Kasumi-1 (cell line): ENCODE measurements at places on chromosomes 13 and 19.

DNA sequence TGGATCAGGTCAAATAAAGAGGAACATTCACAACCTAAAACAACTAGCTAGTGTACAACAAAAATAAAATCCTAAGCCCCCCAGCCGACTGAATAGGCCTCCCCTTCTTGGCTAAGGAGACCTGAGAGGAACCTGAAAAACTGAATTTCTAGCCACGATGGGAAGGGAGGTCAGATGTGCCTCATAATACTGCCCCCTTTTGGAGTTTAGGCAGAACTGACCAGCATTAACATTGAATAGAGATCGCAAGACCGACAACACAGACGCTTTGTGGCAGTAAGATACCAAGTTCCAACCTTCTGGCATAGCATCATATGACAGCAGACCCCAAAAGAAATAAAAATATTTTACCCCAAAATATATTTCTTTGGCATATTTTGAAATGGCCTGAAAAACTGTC, 15.9 kb downstream of the CBY2 start:
- peak; percentile 51 for DNase-seq

- no peak for DNase-seq
Measured at GRCh38 chr13:46359714-46360113, 27.3 kb downstream of the RUBCNL start.

DNA sequence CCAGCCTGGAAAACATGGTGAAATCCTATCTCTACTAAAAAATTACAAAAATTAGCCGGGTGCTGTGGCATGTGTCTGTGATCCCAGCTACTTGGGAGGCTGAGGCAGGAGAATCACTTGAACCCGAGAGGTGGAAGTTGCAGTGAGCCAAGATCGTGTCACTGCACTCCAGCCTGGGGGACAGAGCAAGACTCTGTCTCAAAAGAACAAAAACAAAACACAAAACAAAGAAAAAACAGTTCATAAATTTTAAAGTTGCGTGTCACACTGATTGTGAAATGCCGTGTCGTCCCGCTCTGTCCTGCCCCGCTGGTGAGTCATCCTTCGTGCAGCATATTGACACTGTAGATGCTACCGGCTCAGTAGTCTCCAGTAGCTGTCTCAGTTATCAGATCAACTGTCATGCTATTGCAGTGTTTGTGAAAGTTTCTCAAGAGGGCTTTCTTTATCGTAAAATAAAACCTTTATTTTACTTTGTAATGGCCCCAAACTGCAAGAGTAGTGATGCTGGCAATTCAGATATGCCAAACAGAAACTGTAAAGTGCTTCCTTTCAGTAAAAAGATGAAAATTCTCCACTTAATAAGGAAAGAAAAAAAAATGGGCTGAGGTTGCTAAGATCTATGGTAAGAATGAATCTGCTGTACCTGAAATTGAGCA, 36.4 kb upstream of the IGFL1 start:
- peak; percentile 36 for DNase-seq

GRCh38 chr19:4278010-4278409, 1.1 kb upstream of the SHD start:
- no peak for DNase-seq
